ENCODE measurements at places on chromosomes 2 and 18.

DNA sequence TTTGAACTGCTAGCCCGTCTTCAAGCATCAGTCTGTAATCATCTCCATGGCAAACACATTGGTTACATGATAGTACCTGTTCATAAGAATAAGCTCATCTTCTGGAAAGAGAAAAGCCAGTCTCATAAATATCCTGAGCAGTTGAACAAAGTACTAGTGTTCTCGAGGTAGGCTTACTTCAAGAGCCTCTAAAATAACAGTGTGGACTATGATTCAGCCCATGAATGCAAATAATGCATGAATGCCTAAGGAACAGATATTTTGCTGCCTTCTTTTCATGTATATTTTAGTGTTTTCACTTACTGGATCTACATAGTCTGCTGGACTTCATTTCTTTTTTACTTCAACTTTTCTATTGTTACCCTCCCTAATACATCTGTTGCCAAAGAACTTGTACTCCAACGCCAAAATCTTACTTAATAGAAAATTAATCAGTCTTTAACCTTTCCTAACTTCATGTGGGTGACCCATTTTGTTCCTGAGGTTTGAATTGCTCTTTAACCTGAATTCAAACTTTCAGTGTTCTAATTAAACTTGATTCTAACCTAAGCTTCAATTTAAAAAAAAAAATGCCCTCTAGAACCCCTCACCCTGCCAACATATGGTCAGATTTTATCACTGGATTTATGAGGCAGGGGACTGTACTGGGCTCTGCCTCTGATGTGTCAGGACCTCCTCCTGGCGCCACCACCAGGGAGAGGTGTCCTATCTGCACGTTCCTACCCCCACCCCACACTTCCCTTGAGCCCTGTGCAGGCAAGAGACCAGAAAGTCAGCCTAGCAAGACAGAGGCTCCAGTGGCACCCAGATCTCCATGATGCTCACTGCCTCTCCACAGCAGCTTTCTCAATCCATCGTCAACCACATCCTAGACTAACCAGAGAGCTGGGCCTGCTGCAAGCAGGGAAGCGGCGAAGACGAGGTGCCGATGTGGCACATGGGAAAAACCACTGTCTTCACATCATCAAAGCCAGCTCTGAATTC lies 264.7 kb upstream of the ID2 start:
- DNase-seq = no peak

GRCh38 chr2:214489181-214489580 lies 78.3 kb downstream of the VWC2L start:
- DNase-seq = no peak

- DNase-seq = no peak
Measured at GRCh38 chr2:30026091-30027055, 105.0 kb upstream of the ALK start.

DNA sequence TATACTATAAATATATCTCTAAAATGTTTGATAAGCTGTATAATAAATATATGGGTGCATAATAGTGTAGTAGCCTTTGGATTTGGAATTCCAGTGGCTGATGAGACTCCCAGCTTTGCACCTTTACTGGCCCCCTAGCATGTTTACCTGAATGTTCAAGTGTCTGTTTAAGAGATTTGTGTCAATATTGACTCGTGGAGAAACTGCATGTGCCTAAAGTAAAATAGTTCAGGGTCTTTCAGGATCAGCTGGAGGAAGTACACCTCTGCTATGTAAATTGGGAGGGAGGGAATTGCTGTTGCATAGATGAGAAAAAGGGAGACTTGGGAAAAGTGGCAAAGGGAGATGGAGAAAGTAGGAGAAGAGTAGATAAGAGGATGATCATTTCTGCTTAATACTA lies 23.9 kb downstream of the ME2 start:
- DNase-seq = no peak

DNA sequence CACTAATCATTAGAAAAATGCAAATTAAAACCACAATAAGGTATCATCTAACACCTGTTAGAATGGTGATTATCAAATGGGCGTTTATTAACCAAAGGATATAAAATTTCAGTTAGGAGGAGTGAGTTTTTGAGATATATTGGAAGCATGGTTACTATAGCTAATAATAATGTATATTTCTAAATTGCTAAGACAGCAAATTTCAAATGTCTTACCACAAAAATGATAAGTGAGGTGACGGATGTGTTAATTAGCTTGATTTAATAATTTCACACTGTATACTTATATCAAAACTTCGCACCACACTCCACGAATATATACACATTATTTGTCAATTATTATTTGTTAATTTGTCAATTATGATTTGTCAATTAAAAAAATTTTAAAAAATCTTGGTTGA lies 227.2 kb upstream of the DDX18 start:
- DNase-seq = no peak

DNA sequence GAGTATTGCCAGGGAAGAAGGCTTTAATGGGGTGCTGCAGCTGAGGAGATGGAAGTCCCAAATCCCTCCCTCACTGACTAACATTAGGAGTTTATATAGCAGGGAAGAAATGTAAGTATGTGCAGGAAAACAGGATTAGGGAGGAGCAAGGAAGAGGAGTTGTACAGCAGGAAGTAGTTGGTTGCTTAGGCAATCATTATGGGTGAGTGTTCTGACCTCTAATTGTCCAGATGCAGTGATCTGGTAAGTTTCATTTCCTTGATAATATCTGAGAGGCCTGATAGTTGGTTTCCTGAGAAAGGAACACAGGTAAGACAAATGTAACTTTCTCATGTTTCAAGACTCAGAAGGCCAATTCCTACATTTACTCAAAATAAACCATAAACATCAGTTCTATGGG lies 331.9 kb upstream of the GULP1 start:
- DNase-seq = no peak

DNA sequence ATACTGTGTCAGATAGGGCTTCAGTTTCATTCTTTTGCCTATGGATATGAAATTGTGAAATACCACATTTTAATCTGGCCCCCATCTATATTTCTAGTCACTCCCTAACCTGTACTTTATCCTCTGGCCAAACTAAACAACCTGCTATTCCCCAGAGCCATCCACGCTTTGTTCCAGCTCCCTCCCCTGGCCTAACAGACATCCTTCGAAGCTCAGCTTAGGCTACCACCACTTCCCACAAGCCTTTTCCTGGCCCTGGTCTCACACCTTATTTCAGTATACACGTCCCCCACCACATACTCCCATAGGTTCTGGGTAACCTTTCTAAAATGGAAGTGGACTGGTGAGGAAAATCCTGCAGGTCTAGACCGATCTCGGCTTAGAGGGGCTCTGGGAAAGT lies 55.4 kb downstream of the MAP4K3 start:
- no peak for DNase-seq

- DNase-seq = no peak
Measured at GRCh38 chr2:60353406-60353800, 200.1 kb downstream of the BCL11A start.

DNA sequence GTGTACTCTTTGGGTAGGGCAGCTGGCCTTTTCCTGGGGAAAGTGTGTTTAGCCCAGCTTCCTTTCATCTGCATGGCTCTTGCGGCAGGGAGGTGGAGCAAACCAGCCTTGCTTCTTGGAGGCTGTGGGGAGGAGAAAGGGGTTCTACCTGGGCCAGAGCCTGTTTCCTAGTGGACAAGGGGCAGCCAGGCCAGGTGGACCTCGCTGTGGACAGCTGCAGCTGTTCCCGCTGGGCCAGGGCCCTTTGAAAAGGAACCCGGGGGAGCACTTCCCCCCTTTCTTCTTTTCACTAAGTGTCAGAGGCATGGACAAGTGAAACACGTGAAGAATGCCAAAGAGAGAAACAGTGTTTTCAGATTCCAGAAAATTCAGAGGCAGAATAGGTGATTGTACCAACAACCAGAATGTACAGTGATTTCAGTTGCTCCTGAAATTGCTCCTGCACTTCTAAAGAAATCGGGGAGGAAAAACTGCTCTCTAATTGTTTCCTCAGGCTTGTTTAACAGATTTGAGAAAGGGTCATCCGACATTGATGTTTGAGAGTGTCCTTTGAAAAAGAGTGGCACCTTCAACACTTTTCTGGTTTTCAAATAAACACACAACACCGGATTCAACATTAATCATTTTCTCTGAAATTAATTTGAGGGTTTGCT lies 3.9 kb downstream of the GLI2 start:
- DNase-seq = no peak

GRCh38 chr2:221915926-221916325 lies 343.8 kb upstream of the EPHA4 start:
- no peak for DNase-seq

DNA sequence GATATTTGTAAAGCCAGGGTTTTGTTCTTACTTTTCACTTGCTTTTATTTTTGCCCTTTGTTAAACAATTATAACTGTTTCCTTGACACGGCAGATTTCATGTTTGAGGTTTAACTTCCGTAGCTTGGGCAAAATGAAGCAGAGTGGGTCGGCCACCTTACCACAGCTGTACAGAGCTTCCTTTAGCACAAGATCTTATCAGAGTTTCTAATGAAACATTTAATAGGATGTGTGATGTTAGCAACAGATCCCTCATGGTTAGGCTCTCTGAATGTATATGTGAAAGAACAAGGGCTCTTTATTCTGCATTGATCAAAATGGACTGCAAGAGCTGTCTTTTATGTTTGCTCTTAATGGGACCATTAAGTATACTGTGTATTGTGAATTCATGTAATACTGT lies 22.3 kb downstream of the RNF125 start:
- DNase-seq = peak; percentile 70

DNA sequence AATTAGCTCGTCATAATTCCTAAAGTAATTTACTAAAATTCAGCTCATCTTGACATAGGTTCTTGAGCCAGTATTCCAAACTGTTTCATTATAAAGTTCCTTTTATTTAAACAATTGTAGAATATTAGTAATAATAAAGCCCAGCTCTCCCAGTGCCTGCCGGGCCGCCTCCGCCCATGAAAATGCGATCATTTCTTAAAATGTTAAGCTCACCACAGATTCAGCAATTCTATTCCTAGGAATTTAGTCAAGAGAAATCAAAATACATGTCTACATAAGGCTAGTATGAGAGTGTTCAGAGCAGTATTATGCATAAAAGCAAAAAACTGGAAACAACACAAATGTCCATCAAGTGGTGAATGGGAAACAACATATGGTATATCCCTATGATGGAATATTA lies 52.0 kb downstream of the XDH start:
- no peak for DNase-seq

- no peak for DNase-seq
Measured at GRCh38 chr2:237440819-237441281, 26.9 kb upstream of the COL6A3 start.

- no peak for DNase-seq
Measured at GRCh38 chr2:105822186-105822585, 77.5 kb downstream of the NCK2 start.

GRCh38 chr18:43031169-43031568 lies 84.3 kb downstream of the RIT2 start:
- DNase-seq = no peak

- no peak for DNase-seq
Measured at GRCh38 chr2:232053777-232054176, 92.3 kb downstream of the DIS3L2 start.

GRCh38 chr18:6146307-6146661 lies 251.0 kb upstream of the TMEM200C start:
- DNase-seq = no peak

GRCh38 chr2:65813631-65814173 lies 381.3 kb upstream of the SPRED2 start:
- DNase-seq = no peak

DNA sequence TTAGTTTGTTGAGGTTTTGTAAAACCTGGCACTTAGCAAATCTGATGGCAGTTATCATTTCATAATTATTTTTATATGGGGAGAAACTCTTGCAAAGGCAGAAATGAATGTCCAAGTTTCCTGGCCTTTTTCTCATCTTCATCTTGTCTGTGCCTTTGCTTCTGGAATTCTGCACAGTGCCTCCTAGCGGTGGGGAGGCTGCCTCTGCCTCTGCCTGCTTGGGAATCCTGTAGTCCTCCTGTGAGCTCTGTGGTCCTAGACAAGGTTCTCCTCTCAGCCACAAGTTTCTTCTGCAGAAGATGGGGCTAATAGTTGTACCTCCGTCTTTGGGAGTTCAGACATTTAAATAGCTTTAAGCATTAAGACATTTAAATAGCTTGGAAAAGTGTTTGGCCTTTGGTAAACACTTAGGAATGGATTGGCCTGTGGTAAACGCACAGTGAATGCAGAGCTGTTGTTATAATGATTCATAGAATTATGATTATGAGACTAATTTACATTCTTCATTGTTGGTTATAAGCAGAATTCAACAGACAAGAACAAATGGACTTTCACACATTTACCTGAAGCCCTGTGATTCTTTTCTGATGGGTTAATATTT lies 101.2 kb downstream of the ZNF236 start:
- no peak for DNase-seq

GRCh38 chr2:31132786-31133185 lies 5.5 kb downstream of the GALNT14 start:
- no peak for DNase-seq

DNA sequence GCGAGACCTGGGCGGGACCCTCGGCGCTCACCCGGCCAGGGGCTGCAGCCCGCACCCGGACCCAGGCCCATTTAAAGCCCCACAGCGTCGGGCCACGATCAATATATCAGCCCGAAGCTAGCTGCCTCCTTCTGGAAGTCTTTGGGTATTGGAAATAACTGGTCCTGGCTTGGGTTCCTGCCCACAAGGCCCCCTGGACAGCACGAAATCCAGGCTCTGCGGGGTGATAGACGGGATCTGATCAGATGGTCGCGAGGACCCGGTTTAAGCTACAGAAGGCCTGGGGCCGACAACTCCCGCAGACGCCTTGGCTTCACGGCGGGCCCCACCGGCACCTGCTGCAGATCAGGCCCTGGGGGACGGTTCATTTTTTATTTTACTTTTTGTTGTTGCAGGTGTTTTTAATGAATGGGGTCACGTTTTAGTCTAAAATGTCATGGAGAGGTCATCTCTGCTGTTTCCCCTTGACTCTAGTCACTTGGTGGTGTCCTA lies 362 bp upstream of the PSTPIP2 start:
- DNase-seq = no peak

DNA sequence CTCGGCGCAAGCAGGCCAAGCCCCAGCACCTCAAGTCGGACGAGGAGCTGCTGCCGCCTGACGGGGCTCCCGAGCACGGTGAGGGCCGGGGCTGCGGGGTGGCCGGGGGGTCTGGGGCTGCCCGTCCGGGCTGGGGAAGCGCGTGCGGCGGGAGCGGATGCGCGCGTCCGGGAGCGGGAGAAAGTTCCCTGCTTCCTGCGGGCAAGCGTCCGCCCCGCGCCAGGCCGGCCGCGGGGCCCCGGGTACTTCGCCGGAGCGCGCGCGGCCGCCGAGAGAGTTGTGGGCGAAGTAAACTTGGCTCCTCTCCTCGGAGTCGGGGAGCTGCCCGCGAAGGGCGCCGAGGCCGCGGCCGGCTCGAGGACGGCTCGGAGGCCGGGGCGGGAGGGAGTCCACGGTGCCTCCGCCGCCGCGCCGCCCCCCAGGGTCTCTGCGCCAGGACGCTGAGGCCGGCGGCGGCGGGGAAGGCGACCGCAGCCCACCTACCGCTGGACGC lies 707 bp downstream of the SALL3 start:
- no peak for DNase-seq

- DNase-seq = no peak
Measured at GRCh38 chr2:84084856-84085255, 374.2 kb downstream of the SUCLG1 start.

DNA sequence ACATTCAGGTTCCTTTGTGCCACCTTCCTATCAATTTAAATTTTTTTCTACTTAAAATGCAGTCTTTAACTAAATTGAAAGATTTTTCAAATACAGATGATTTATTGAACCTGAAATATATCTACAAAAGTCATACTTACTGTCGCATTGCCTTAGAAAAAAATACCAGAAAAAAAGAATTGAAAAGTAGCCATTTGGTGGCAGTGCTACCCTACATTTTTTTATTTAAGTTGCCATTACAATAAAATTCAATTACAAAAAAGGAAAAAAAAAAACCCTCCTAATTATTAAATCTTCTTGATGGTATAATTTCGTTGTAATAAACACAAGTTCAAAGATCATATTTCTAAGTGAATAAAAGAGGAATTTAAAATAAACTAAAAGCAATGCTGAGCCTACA lies 43.4 kb downstream of the DSC3 start:
- no peak for DNase-seq

Data from CD4-positive, alpha-beta T cell treated with Interleukin-15 for 4 hours (primary cell).